HT1080 (cell line): ENCODE measurements at places on chromosomes 11 and 22. TPM values are rescaled to one million over a fixed set of nuclear protein-coding genes. Genes with fewer than 3 reads are reported as not detected.

SERHL2 gene
- total RNA-seq: 0.63 TPM in 1 of 2 replicates, not detected in the other

CRACR2B gene
- not detected in 2 replicates for total RNA-seq

HSCB gene
- 24.5 and 33.7 TPM in 2 replicates for total RNA-seq

MMP8 gene
- 0.10 and 0.37 TPM in 2 replicates for total RNA-seq

MRGPRF gene
- total RNA-seq: 0.03 TPM in 1 of 2 replicates, not detected in the other
